ENCODE measurements at places on chromosomes 4 and X.

- no peak for DNase-seq
Observed at GRCh38 chr4:24040811-24041210, 151.0 kb upstream of the PPARGC1A start.

DNA sequence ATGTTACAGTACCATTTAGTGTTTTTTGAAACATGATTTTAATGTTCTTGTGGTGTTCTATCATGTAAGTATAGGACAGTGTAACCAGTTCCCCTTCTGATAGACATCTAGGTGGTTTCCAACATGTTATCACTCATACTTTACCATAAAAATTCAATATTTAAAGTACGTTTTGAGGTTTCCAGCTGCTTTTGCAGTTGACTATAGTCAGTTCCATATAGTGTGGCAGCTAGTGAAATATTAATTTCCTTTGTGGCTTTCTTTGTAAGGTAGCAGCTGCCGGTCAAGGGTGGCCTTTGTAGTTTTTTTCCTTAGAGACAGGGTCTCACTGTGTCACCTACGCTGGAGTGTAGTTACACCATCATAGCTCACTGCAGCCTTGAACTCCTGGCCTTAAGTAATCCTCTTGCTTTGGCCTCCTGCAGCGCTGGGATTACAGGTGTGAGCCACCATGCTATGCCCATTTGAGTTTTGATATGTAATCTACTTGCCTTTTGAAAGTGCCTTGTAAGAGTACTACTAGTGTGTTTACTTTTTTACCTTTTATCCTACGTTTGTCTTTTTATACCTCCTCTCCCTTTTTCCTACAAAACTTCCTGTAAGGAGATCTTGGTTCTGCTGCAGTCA, 63.0 kb downstream of the ARHGAP10 start:
- no peak for DNase-seq

- no peak for DNase-seq
Observed at GRCh38 chr4:105620640-105621323, 68.4 kb downstream of the ARHGEF38 start.

DNA sequence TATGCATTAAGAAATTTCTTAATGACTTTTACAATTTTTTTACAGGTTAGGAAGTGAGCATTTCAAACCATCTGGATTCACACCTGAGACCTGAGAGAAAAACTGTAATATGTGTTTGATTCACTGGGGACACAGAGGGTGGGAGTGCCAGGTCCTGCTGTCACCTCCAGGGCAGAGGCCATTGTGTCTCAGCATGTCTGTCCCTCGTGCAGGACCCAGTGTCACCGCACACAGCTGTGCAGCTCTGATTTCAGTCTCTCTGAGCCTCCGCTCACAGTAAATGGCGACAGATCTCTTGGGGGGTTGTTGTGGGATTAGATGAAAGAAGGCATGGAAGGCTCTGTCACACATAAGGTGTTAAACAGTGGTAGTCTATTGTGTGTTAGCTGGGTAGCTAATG, 23.0 kb upstream of the CLDN24 start:
- no peak for DNase-seq

DNA sequence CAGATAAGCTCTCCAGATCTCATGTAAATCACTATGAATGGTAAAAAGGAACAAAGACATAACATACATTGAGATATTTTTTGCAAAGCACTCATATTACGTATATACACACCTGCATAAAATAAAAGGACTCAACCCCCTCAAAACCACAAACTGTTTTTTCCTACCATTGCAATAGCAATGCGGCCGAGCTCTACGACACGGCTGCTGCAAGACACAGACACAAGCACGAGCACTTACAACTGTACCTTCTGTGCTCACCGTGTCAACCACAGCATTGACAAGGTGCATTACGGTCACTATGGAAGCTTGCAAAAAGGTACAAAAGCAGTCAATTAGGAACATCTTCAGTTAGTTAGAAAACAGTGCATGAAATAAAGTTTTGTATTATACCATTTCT, 37.1 kb upstream of the MTNR1A start:
- no peak for DNase-seq

DNA sequence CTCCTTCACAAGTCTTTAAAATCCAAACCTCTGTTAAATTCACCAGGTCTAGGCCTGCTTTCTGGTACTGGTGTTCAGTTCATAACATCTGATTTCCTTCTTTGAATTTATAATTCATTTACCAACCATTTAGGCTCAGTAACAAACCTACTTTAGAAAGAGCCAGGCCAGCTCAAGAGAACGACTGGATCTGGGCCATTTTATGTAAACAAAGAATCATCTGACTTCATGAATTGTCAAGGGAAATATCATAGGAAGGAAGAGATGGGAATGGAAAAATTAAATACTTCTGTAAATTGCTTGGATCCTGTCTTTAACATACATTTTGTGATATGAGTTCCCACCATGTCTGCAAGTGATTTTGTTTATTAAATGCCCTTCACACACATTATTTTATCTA, 36.5 kb downstream of the DCHS2 start:
- DNase-seq, result no peak
